ENCODE measurements at places on chromosomes 4 and X.

- no peak for DNase-seq
These were observed 1.3 kb downstream of the CAMK2D start for GRCh38 chr4:113760094-113760794.

DNA sequence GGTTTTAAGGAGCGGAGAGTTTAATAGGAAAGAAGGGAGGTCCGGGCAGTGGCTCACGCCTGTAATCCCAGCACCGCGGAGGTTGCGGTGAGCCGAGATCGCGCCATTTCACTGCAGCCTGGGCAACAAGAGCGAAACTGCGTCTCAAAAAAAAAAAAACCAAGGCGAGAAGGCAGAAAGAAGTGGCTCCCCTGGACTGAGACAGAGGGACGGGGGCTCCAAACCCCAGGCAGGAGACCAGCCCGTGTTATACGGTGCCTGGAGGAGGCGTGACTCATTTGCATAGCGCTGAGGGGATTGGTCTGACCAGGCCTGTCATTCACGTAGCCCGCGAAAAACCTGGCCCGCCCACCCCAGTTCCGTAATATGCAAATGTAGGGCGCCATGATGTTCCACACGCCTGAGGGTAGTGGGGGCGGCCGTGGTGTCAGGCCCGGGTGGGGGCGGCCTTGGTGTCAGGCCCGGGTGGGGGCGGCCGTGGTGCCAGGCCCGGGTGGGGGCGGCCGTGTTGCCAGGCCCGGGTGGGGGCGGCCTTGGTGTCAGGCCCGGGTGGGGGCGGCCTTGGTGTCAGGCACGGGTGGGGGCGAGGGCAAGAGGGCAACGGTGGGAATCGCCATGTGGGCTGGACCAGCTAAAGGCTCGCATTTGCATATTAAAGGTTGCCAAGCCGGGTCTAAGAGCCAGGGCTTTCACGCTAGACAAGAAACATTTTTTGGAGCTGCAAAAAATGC, 2.1 kb downstream of the PLCXD1 start:
- peak; percentile 88 for DNase-seq

- DNase-seq = no peak
These were observed 177.6 kb upstream of the GLRA2 start for GRCh38 chrX:14351611-14352303.

DNA sequence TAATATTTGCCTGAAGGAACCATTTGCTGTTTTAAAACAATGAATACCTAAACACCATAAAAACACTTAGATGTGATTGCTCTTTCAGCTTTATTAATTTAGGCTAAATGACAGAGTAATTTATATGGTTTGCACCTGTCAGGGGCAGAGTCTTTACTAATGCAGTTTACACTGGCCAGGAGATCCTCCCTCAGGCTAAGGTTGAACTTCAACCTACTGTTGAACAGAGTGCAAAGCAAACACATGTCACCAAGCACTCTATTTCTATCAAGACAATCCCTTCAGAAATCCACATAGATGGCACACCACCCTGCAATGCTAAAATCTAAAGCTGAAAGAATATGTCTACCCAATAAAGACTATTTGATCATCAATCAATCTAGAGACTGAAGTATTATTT, 147.3 kb downstream of the KLHL13 start:
- no peak for DNase-seq

- no peak for DNase-seq
These were observed 76.7 kb downstream of the SCD5 start for GRCh38 chr4:82721819-82722423.

GRCh38 chr4:138567696-138568095, 325.5 kb upstream of the SLC7A11 start:
- DNase-seq = no peak

- DNase-seq = no peak
These were observed 149.0 kb downstream of the MID1 start for GRCh38 chrX:10471418-10471817.

DNA sequence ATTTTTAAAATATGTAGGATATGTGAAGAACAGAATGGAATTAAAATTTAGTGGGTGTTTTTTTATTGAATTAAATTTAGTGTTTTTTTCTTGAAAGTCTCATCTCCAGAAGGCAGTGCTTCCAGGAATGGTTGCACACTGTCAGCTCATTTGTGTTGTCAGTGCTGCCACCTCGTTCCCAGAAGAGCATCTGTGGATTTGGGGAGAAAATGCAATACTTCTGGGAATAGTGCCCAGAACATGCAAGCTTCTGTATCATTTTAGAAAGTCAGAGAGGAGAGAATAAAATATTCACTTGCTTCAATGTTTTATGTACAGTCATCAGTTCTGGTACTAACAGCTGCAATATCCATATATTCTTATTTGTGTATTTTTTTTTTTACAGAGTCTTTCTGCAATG, 608.8 kb downstream of the PCDH7 start:
- no peak for DNase-seq

- DNase-seq = peak; percentile 47
These were observed 33.5 kb upstream of the CHRNA9 start for GRCh38 chr4:40301603-40302002.

- no peak for DNase-seq
These were observed 91.6 kb upstream of the H2AZ1 start for GRCh38 chr4:100041646-100042045.

DNA sequence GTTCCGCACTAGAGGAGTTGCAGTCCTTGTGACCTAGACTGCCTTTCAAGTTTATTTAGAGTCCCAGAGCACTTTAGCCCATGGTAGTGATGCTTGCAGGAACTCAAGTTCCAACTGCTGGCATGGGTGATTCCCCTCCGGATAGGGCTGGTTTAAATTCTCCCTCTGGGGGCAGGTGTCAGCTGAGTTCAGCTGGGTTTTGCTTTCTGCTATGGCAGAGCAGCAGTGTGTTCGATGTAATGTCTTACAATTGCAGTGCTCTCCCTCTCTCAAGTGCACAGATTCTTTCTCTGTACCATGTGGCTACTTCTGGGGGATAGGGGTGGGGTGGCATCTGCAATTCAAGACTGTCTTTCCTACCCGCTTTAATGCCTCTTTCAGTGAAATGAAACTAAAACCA, 164.8 kb upstream of the ZIC3 start:
- DNase-seq = no peak

DNA sequence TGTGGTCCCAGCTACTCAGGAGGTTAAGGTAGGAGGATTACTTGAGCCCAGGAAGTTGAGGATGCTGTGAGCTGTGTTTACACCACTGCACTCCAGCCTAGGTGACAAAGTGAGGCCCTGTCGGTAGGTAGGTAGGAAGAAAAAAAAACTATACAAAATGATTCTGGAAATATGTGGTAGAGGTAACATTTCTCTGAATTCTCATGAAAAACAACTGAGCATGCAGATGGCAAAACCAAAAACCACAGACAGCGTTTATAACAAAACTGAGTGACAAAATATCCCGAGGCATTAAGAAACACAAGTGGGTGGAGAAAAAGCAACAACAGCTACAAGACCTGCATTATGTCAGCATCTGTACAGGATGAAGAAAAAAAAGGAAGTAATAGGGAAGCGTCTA, 211.7 kb downstream of the DLG3 start:
- DNase-seq = no peak

DNA sequence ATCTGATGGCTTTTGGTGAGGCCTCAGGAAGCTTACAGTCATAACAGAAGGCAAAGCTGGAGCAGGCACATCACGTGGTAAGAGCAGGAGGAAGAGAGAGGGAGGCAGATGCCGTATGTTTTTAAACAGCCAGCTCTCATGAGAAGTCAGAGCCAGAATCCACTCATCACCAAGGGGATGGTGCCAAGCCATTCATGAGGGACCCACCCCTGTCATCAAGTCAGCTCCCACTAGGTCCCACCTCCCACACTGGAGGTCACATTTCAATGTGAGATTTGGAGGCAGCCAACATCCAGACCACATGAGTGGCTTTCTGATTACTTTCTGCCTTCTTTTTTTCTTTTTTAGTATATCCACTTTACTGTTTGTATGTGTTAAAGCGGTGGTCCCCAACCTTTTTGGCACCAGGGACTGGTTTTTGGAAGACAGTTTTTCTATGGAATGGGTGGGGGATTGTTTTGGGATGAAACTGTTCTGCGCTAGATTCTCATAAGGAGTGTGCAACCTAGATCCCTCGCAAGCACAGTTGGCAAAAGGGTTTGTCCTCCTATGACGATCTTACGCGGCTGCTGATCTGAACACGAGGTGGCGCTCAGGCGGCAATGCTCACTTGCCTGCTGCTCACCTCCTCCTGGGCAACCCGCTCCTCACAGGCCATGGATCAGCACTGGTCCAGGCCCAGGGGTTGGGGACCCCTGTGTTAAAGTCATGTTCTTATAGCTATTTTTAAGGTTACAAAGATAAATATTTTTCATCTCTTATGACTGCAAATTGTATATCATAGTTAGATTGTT, 61.7 kb downstream of the SLIT2 start:
- DNase-seq = no peak

- no peak for DNase-seq
These were observed 116.1 kb downstream of the REELD1 start for GRCh38 chr4:146330392-146330791.

DNA sequence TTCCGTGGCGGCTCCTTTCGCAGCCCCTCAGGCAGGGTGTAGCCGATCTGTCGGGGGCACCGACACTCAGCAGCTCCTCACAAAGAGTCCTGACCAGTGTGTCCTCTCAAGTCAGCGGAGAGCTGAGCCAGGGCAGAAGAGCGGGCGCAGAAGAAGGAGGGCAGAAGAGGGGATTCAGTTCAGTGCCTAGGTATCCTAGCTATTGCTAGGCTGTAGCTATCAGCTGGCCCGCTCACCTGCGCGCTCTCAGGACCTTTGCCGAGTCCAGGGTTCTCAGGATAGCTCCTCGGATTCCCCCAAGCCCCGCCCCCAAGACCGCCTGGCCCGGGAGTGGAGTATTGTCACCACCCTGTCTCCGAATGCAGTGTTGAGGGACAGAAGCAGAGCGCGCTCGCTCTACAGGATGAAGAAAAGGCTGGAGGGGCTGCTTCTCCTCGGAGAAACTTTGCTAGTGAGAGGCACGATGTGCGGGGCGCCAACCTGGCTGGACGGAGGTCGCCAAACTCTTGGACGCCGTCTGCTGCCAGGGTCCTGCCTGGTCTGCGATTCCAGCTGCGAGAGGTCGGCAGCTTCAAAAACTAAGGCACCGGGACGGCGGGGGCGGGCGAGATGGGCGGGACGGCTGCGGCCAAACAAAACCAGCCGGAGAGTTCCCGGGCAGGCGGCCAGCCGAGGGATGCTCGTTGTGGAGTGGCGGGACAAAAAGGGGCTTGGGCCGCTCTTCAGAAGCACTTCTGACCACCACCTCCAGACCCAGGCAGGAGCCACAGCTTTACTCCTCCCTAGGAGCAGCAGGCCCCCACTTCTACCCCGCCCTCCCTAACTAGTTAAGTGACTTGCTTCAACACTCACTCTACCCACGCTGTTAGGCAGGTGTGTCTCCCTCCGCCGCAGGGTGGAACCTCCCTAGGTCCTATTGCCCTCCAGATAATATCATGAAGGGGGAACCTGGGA, at the start of gene XKRX:
Gene XKRX, minus strand, starts transcription at position 258 of the 954 bp plus-strand sequence. CDS start 613 bp downstream, outside the sequence.
- peak; percentile 42 for DNase-seq

- no peak for DNase-seq
These were observed 103.3 kb downstream of the DCLK2 start for GRCh38 chr4:150181536-150181935.

DNA sequence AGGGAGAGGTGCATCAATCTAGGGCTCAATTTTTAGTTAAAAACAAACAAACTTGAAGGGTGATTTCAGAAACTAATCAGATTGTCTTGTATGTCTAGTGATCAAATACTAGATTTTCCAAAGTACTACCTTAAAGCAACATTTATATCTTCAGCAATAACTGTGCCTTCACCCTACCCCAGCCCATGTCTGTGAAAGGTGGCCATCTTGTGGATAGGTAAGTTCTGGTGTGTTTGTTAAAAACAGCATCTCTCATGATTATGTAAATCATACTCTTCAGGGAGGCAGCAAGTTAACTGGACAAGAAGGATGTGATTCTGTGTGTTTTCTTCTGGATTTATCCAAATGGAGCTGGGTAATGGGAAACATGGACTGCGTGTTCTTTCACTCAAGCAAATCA, 81.4 kb upstream of the ACSL1 start:
- no peak for DNase-seq

DNA sequence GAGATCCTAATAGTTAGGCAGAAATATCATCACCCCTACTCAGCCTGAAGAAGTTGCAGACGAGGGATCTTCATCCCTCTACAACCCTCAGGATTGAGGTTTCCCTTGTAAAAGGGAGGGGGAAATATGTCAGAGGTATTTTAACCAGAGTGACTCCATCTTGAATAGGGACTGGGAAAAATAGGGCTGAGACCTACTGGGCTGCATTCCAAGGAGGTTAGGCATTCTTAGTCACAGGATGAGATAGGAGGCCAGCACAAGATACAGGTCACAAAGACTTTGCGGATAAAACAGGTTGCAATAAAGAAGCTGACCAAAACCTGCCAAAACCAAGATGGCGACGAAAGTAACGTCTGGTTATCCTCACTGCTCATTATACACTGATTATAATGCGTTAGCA, 17.5 kb downstream of the IL13RA2 start:
- DNase-seq = no peak

- DNase-seq = no peak
These were observed 75.2 kb upstream of the NUDT6 start for GRCh38 chr4:122997463-122998101.

DNA sequence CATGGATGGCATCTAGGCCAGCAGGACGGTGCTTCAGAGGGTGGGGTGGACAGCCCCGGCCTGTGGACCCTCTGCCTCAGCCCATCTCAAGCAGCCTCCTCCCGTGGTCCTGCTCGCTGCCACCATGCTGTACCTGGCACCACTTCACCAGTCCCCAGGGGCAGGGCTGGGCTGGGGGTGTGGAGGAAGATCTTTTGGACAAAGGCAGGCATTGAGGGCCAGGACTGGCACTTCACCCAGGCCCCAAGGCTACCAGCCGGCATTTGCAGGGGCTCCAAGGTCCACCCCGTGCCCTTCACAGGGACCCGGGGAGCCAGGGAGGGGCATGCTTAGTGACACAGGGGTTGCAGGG, 713 bp downstream of the PLXNB3 start:
- DNase-seq = no peak

DNA sequence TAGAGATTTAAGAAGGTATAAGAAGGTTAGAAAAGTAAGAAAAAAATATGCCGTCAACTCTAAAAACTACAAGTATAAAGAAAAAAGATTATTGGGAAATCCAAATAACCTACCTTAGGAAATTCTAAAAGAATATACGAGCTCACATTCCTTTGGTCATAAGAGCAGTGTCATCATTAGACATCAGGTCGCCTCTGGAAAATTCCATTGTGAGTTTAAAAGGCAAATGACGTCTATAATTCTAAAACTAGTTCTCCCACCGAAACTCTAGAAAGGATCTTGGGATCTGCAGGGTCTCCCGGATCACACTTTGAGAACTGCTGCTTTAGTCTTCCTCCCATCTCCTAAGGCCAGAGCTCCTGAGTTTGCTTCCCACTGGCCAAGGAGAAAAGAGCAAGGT, 518 bp upstream of the SAT1 start:
- DNase-seq = no peak

DNA sequence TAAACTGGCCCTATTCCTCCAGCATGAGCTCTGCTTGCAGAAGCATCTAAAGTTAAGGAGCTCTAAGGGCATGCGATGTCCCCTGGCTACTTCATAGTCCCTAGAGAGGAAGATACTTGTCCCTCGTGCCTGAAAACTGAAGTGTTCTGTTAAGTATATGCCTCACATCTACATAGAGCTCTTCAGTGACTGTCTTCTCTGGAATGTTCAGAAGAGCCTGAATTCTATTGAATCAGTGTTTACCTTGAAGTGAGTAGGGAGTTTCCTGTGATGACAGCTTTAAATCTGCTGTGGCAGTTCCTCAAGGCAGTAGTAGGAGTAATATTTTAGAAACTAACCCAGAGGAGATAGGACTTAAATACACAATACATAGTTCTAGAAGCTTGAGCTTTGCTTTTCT, 111.2 kb downstream of the ZNF518B start:
- DNase-seq = no peak

GRCh38 chr4:127410644-127411043, 222.1 kb upstream of the INTU start:
- no peak for DNase-seq

Data from stimulated activated naive B cell treated with anti-CD40 and anti-IgM and Interleukin-4, amounts not matched to agents 10 μg/mL and 1 μg/mL and 100 μg/mL, for 72 hours (primary cell).